Mesothelial cell of epicardium (in vitro differentiated cells): ENCODE measurements at places on chromosomes 5 and 9.
A peak's percentile ranks its signal among the peaks of the same experiment; 100 is the strongest.

GRCh38 chr5:158388021-158388420, 529.1 kb upstream of the CLINT1 start:
- H3K36me3 ChIP-seq: no peaks in the 10 kb centered on the region
- DNase-seq: no peak
- H3K4me3 ChIP-seq: no peak overlapping the region
- no peak overlapping the region for H3K27ac ChIP-seq
- H3K4me1 ChIP-seq: no peaks in the 10 kb centered on the region
- H3K27me3 ChIP-seq: no peaks in the 10 kb centered on the region

DNA sequence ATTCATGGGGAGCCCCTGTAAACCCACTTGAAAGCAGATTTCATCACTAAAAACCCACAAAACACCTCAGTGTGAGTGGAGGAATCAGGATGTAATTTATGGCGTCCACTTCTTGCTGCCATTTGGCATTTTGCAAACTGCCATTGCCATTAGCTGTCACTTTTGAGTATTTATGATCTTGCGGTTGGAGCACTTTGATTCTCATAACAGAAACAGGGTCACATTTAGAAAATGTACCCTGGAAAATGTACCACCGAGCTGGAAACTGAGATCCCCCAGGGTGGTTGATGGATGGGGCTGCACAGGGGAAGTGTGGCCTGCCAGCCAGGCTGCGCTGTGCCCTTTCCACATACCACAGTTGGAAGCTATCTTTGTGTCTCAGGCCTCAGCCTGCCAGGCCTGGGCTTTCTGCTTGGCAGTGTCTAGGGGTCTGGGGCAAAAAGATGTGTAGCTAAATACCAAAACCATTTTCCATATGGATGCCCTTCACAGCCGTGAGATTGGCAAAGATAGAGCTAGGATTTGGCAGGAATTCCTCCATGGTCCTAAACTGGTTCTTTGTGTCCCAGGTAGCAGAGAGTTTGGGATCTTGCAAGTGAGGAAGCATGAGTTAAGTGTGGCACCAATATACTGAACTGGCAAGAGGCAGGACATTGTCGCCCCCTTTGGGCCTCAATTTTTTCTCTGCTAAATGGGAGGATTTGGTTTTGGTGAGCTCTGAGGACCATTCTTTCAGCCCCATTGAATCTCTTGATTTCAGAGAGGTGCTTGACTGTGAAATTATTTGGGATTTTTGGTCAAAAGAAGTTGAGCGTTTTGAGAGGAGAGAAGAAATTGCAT, 46.2 kb downstream of the GALNT10 start:
- no peak overlapping the region for H3K27ac ChIP-seq
- no peaks in the 10 kb centered on the region for H3K36me3 ChIP-seq
- no peak overlapping the region for H3K4me3 ChIP-seq
- DNase-seq: no peak
- H3K4me1 ChIP-seq: peaks cover 10% of the 10 kb centered on the region

GRCh38 chr5:171692107-171692506, 93.5 kb upstream of the SMIM23 start:
- no peak for DNase-seq
- no peaks in the 10 kb centered on the region for H3K4me1 ChIP-seq
- peaks cover 9% of the 10 kb centered on the region for H3K27me3 ChIP-seq
- H3K36me3 ChIP-seq: no peaks in the 10 kb centered on the region
- no peak overlapping the region for H3K4me3 ChIP-seq

DNA sequence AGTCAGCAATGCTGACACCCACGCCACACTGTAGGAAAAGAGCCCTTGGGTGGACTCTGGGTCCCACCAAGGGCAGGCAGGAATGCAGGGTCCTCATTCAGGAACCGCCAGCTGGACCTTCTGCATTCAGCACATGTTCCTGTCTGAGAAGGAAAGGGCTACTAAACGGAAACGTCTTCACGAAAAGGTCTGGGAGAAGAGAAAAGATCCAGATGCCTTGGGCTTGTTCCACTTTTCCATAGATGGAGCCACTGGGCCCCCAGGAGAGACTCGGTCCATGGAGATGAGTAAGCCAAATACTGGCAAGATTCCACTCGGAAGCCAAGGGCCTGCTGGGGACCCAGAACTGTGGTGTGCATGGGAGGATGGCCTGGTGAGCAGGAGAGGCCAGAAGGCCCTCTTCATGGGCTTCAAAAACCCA, 38.4 kb downstream of the LHFPL2 start:
- H3K27ac ChIP-seq: no peak overlapping the region
- no peak overlapping the region for H3K4me3 ChIP-seq
- no peak for DNase-seq
- peaks cover 41% of the 10 kb centered on the region for H3K4me1 ChIP-seq

- H3K27me3 ChIP-seq: no peaks in the 10 kb centered on the region
- no peaks in the 10 kb centered on the region for H3K36me3 ChIP-seq
- no peak overlapping the region for H3K27ac ChIP-seq
- no peak for DNase-seq
- H3K4me1 ChIP-seq: peaks cover 9% of the 10 kb centered on the region
- H3K4me3 ChIP-seq: no peak overlapping the region
These were observed 95.7 kb downstream of the TRPM3 start for GRCh38 chr9:71025728-71026127.

GRCh38 chr5:4642525-4642924, 497.6 kb upstream of the ADAMTS16 start:
- no peak for DNase-seq
- H3K27me3 ChIP-seq: peaks cover 17% of the 10 kb centered on the region
- peaks cover 20% of the 10 kb centered on the region for H3K4me1 ChIP-seq
- no peak overlapping the region for H3K27ac ChIP-seq
- H3K4me3 ChIP-seq: no peak overlapping the region

DNA sequence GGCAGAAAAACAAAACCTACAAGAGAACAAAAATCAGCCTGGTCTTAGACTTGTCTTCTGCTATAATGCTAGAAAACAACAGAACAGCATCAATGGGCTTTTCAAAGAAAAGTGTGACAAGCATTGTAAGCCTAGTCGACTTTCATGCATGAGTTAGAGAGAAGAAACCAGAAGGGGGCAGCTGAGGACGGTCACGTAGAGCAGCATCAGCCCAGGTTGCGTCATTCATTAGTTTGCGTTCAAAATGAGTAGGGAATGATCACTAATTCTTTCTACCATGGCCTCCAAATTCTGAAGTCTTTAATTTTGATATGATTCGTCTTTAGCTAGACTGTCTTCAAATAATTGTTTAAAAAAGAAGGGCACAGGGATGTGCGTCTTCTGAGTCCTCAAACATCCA, 4.7 kb upstream of the ISCA1 start:
- H3K4me3 ChIP-seq: no peak overlapping the region
- H3K27me3 ChIP-seq: no peaks in the 10 kb centered on the region
- peaks cover 1% of the 10 kb centered on the region for H3K36me3 ChIP-seq

- H3K4me3 ChIP-seq: peak overlapping the region; percentile 18
- no peaks in the 10 kb centered on the region for H3K27me3 ChIP-seq
- peak; percentile 65 for DNase-seq
- peaks cover 57% of the 10 kb centered on the region for H3K4me1 ChIP-seq
- H3K27ac ChIP-seq: peak overlapping the region; percentile 94
- no peaks in the 10 kb centered on the region for H3K36me3 ChIP-seq
These were observed 215.8 kb upstream of the TRIM32 start for GRCh38 chr9:116471093-116471906.

GRCh38 chr5:106862450-106863193, 808.1 kb downstream of the EFNA5 start:
- H3K4me3 ChIP-seq: no peak overlapping the region
- H3K4me1 ChIP-seq: peaks cover 26% of the 10 kb centered on the region
- no peaks in the 10 kb centered on the region for H3K27me3 ChIP-seq

- no peak for DNase-seq
- no peaks in the 10 kb centered on the region for H3K36me3 ChIP-seq
- peaks cover 46% of the 10 kb centered on the region for H3K4me1 ChIP-seq
- H3K27ac ChIP-seq: peak overlapping the region; percentile 18
These were observed 250.8 kb downstream of the SLIT3 start for GRCh38 chr5:169050146-169050571.

GRCh38 chr5:148850836-148851235, 24.4 kb downstream of the ADRB2 start:
- no peak for DNase-seq
- H3K27me3 ChIP-seq: peaks cover 27% of the 10 kb centered on the region
- H3K4me1 ChIP-seq: no peaks in the 10 kb centered on the region
- no peak overlapping the region for H3K4me3 ChIP-seq
- no peak overlapping the region for H3K27ac ChIP-seq

- H3K27me3 ChIP-seq: no peaks in the 10 kb centered on the region
- peaks cover 49% of the 10 kb centered on the region for H3K4me1 ChIP-seq
- H3K4me3 ChIP-seq: no peak overlapping the region
- H3K36me3 ChIP-seq: no peaks in the 10 kb centered on the region
- no peak overlapping the region for H3K27ac ChIP-seq
- no peak for DNase-seq
These were observed 249.7 kb upstream of the ZNF462 start for GRCh38 chr9:106613250-106613737.

DNA sequence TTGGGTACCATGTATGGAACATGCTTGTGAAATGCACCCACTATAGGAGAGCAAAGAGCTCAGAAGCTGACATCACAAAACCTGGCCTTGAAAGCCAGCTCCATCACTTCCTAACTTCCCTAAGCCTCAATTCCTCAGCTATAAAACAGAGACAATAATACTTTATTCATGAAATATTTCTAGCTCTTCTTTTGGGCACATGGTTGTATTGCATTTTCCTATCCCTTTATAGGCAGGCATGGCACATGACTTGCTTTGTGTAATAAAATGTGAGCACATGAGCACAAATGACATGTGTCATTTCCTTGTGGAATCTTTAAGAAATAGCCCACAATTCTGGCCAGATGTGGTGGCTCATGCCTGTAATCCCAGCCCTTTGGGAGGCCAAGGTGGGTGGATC, 18.5 kb downstream of the ZNF366 start:
- no peaks in the 10 kb centered on the region for H3K36me3 ChIP-seq
- peaks cover 11% of the 10 kb centered on the region for H3K4me1 ChIP-seq
- H3K27me3 ChIP-seq: no peaks in the 10 kb centered on the region
- DNase-seq: no peak
- H3K4me3 ChIP-seq: no peak overlapping the region

- H3K27me3 ChIP-seq: no peaks in the 10 kb centered on the region
- H3K4me1 ChIP-seq: no peaks in the 10 kb centered on the region
- DNase-seq: no peak
- no peak overlapping the region for H3K27ac ChIP-seq
These were observed 935.8 kb upstream of the EDIL3 start for GRCh38 chr5:85320495-85320894.

DNA sequence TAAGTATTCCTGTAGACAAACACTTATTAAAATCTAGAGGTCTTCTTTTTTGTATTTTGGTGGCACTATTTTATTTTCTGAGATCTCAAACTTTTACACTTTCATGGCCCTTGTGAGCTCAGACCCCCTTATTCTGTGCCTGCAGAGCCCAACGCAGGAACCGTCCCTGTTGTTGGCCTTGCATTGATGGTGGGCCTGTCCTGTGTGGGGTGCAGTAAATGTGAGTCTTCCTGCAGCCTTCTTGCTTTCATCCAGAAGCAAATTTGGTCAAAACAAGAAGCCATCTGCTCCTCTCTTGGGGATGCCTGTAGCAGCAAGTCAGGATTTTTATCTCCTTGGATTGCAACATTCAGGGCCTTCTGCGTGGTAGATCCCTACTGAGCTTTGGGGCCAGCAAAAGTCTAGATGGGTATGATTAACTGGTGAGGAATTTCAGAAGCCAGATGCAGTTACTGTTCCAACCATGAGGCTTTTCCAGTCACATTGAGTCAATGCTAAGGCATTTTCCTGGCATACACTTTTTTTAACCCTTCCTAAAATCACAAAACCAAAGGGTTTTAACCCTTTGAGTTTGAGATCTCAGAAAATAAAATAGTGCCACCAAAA, 31.7 kb downstream of the BASP1 start:
- no peak overlapping the region for H3K27ac ChIP-seq
- H3K4me1 ChIP-seq: peaks cover 11% of the 10 kb centered on the region
- H3K36me3 ChIP-seq: peaks cover 37% of the 10 kb centered on the region
- no peak overlapping the region for H3K4me3 ChIP-seq
- DNase-seq: no peak

- H3K4me3 ChIP-seq: no peak overlapping the region
- no peaks in the 10 kb centered on the region for H3K27me3 ChIP-seq
- no peaks in the 10 kb centered on the region for H3K36me3 ChIP-seq
- H3K4me1 ChIP-seq: peaks cover 12% of the 10 kb centered on the region
- DNase-seq: no peak
These were observed 10.8 kb downstream of the TNFSF8 start for GRCh38 chr9:114919611-114920010.

GRCh38 chr9:71859939-71860338, 51.1 kb downstream of the ABHD17B start:
- H3K4me1 ChIP-seq: no peaks in the 10 kb centered on the region
- H3K27ac ChIP-seq: no peak overlapping the region
- DNase-seq: no peak
- no peak overlapping the region for H3K4me3 ChIP-seq
- no peaks in the 10 kb centered on the region for H3K27me3 ChIP-seq
- H3K36me3 ChIP-seq: peaks cover 57% of the 10 kb centered on the region

- H3K27ac ChIP-seq: no peak overlapping the region
- no peak overlapping the region for H3K4me3 ChIP-seq
- no peaks in the 10 kb centered on the region for H3K36me3 ChIP-seq
- DNase-seq: peak; percentile 39
These were observed 149.8 kb upstream of the PPP1R26 start for GRCh38 chr9:135329571-135330306.

GRCh38 chr9:28801144-28801799, 1228.0 kb upstream of the C9orf72 start:
- DNase-seq: no peak
- no peak overlapping the region for H3K27ac ChIP-seq
- H3K4me1 ChIP-seq: no peaks in the 10 kb centered on the region

DNA sequence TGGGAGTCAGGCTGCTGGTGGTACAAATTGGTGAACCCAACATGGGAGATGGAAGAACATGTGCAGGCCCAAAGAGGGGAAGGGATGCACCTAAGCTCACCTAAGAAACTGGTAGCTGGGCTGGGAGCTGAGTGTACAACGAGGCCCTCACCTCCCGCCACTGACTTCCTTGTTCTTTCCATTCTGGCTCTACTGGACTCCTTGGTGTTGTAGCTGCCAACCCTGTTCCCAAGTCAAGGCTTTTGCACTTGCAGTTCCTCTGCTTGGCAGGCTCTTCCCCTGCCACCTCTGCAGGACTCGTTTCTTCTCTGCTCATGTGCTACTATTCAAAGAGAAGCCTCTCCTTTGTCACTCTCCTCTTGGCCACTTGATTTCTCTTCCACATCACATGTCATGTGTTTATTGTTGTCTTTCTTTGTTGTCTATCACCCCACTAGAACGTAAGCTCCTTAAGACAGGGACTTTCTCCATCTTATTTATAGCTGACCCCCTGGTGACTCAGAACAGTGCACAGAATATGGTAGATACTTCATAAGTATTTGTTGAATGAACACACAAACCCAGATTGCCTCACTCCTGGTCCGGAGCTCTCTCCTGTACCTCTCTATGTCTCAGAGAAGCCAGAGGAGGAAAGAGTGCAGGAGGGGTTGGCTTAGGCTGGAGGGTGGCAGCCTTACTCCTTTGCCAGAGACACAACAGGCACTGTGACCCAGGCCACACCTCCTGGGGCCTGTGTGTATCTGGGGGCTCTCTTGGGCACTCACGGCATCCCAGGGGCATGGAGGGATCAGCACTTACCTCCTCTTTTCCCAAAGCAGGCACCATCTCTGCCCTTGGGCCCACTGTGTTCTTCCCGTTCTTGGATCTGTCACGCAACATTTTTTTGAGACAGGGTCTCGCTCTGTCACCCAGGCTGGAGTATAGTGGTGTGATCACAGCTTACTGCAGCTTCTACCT, 5.2 kb upstream of the SPINK4 start:
- no peaks in the 10 kb centered on the region for H3K36me3 ChIP-seq
- peaks cover 35% of the 10 kb centered on the region for H3K27me3 ChIP-seq
- no peak for DNase-seq
- H3K4me1 ChIP-seq: peaks cover 4% of the 10 kb centered on the region
- no peak overlapping the region for H3K27ac ChIP-seq
